ENCODE measurements at places on chromosomes 6 and 20. TPM values are rescaled to one million over a fixed set of nuclear protein-coding genes. Genes with fewer than 3 reads are reported as not detected.
A peak's percentile ranks its signal among the peaks of the same experiment; 100 is the strongest.

The ATXN1 gene
- total RNA-seq: 64.6 TPM

DNA sequence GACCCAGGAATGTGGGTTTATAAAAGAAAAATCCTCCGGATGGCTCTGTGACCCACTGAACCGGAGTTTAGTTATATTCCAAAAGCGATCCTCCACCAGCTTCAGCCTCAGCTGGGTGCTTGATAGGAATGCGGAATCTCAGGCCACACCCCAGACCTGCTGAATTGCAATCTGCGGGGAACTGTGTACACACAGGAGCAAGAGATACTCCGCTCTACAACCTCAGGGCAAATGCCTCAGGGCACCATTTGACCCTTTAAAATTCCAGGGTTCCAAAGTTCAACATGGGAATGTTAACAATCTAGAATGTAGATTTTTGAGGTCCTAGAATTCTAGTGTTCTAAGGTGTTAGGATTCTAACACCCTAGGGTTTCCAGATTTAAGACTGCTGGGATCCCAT lies 10.8 kb downstream of the BPIFA2 start:
- DNase-seq: peak; percentile 59

The POU5F1 gene
- not detected for total RNA-seq

The TAF4 gene
- total RNA-seq: 33.9 TPM

The MCHR2 gene
- 0.37 TPM for total RNA-seq

GRCh38 chr6:155509743-155510475 lies 54.3 kb upstream of the NOX3 start:
- DNase-seq: no peak
